Left renal pelvis (tissue), 4 donors: ENCODE measurements at places on chromosomes 12 and 14. TPM values are rescaled to one million over a fixed set of nuclear protein-coding genes. Genes with fewer than 3 reads are reported as not detected.

DNA sequence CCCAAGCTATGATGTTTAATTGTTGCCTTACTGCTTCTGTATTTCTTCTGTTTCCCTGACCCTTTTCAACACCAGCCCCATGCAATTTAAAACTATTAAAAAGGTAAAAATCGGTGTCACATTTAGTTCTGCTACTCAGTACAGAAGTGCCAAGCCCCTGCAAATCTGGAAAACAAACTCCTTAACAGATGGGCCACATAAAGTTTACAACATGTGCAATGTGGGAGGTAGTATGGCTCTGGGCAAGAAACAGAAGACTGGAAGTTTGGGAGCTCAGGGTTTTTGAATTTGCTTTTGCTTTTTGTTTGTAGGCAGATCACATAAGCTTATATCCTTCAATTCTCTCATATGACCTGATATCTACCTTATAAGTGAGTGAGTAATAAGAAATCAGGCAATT lies 404.0 kb upstream of the ATP2B1 start:
- DNase-seq = no peak

DNA sequence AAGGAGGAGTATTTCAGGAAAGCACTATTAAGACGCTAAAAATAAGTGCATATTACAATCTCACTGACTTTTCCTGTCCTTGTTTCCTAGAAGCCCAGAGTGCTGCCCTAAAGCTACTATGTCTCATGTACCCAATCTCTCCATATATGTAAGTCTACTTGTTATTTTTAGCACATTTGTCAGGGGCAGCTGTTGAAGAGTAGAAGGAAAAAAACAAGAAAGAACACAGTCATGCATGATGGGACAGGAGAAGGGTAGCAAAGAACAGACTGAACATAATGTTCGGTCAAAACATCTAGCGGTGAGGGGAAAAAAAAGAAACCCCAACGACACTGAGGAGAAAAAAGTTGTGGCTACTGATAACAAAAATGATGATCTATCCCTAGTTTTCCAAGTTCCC lies 14.3 kb downstream of the YBX3 start:
- DNase-seq = no peak

DNA sequence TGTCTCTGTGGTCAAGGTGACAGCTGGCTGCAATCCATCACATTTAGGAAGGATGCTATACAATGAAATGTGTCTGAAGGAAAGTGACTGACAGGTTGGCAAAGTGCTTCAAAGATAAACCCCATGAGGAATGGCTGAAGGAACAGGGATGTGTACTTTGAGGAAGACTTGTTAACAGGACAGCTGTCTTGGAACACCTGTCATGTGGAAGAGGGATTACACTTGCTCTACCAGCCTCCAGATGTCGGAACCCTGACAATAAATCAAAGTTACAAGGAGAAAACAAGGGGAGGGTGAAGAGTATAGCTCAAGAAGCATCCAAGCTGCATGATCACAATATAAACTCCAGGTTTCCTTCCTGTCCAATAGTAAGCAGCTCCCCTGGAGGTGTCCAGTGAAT lies 147.8 kb upstream of the TMCC3 start:
- no peak for DNase-seq

Gene HSPA2
- 24.8 TPM for polyA plus RNA-seq

GRCh38 chr12:111773801-111774551 lies 7.2 kb downstream of the ALDH2 start:
- no peak for DNase-seq

DNA sequence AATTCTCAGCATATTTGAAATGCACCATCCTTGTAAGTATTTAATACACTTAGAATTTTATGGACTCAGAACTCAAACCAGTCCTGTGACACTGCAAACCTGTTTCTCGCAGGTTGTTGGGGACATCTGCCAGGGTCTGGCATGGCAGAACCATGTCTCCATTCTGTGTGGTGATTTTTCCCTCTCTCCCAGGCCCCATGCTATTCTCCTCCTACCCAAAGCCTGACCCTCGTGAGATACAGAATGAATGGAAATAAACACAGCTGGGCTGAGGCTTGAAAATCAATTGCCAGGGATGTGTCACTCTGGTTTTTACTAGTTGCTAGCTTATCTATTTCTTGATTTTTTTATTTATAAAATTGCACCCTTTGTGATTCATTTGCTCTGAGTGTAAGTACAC lies 19.8 kb downstream of the TPH2 start:
- DNase-seq = no peak

GRCh38 chr14:92801917-92802316 lies 7.8 kb downstream of the GOLGA5 start:
- no peak for DNase-seq

DNA sequence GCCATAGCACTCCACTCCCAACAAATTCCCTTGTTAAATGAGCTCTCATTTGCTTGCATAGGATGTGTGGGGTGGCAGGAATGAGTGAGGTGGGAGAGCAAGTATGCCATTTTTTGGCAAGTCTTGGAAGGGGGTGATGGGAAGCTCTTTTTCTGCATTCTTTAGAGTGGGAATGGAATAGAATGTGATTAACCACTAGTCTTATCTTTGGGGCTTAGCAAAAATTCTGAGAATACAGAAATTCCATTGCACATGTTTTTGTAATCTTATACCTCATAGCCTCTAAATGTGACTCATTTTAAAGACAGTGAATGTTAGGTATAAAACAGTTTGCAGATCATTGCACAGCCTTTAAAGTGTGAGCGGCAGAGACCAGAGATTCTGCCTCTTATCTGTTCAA lies 28.4 kb upstream of the NEDD1 start:
- no peak for DNase-seq

Gene NEK9
- 117 TPM for polyA plus RNA-seq

DNA sequence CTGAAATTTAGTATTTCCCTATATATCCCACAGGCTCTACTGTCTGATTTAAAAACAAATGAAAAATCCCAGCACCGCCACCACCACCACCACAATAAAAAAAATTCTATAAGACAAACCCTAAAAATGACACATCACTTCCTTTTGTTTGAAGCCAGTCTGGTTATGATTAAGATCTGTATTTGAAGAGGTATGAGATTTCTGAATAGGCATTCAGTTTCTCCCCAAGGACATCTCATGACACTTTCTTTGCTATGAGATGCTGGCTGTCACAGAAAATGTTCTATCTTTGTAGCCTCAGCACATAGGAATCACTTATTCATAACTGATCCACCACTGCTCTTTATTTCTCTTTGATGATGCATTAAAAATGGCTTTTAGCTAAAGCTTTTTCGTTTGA lies 1071.0 kb downstream of the SLC6A15 start:
- DNase-seq = no peak

DNA sequence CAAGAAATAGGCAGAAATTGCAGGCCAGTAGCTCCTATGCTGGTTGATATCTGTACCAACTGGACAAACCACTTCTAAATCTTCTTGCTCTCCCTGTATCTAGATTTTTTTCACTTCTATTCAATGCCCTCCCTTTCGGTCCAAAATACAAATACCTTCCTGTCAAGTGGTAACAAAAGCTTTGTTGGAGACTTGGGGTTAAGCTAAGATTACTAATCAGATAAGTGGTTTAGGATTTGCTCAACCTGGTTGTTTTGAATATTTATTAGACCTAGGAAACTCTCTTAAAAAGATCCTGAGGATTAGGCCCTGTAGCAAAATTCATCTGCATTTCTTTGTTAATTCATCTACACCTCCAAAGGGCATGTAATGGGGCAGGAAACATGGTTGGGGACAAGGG lies 410.1 kb downstream of the NAV3 start:
- DNase-seq = no peak

GRCh38 chr14:26088275-26088674 lies 509.6 kb downstream of the NOVA1 start:
- DNase-seq = no peak

DNA sequence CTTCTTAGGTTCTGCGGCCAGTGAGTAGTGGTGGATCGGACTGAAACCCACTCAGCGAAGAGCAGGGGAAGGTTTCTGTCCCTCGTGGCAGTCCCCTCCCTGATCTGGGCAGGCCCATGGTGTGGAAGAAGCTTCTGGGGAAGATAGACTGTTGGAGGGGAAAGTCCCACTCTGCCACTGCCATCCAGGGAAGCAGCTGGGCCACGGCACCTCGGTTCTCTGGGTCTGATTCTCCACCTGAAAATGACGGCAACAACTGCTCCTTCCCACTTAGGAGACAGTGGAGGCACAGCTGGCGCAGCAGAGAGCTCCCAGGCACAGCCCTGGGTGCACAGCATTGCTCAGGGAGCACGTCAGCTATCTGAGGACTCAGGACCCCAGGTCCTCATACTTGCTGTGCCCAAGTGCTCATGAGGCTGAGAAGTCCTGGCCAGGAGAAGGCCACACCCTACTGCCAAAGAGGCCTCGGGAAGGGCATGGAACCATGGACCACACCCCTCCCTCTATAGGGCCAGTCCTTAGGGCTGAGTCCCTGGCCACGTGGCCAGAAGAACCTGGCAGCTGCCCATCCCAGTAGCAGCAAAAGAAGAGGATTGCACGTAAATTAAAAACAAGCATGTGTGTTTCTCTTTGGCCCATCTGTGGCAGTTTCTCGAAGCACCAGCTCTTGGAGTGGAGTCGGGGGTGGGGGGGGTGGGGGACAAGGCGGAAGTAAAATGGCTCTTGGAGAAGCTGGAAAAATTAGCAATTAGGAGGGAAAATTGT lies 85.3 kb upstream of the BCL11B start:
- no peak for DNase-seq

DNA sequence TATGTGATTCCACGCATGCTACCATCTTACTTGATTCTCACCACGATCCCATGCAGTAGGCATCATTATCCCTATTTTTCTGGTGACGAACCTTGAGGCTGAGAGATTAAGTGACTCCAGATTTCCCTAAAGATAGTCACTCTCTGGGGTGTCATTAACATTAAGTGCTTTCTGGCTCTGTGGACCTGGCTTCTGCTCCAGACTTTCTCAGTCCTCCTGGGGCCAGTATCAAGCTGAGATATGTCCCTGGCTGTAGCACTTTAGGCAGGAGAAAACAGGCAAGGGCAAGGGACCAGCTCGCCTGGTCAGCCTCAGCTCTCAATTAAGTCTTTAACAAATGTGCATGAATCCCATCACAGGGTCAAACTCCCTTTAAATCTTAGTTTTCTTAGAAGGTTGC lies 38.3 kb upstream of the PRB2 start:
- no peak for DNase-seq

DNA sequence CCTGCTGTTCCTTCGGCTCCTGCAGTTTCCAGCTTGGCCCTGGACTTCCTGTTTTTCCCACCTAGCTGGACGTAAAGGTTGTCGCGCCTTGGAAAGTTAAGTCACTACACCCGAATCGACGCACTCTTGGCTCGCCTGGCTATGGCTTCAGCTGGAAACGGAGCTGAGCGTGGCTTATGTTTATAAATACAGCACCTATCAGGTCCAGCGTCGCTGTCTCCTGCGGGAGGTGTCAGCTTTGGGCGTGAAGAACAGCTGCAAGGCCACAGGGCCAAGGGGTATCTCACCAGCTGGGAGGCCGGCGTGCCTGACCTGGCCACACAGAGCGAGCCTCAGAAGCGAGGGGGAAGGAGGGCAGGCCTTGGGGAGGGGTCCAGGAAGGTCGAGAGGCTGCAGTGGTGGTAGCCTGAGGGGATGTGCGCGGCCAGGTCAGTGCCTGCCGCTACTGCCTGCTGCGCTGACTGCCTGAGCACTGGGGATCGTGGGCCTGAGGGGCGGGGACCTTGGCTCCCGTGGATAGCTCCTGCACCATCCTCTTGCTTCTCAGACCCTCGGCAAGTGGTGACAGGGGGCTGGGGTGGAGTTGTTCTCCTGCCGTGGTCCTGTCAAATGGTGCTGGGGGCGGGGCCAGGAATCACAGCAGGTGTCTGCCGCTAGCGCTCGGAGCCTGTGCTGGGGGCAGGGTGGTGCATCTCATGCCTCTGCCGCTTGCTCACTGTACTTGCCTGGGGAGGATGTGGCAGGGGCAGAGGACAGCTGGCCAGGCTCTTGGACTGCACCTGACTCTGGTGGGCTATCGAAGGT lies 12.5 kb downstream of the PACS2 start:
- DNase-seq = no peak

Gene CFAP251
- polyA plus RNA-seq = 8.5 TPM

Gene WASHC4
- 69.5 TPM for polyA plus RNA-seq

DNA sequence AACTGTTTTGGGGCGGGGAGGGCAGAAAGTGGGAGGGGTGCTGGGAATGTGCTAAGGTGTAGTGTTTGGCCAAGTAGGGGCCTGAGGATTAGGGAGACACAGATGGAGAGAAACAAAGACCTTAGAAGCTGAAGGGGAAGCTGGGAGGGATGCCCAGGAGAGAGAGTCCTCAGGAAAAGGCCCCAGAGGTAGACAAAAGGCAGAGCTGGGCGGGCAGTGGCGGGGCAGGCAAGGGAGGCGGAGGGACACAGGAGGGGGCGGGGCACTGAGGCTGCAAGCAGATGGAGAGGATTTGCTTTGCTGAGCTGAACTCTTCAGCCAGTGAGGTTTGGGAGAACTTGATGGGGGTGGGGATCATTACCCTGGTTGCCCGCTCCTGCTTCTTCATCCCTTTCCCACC lies 2.8 kb downstream of the PTMS start:
- DNase-seq = no peak

GRCh38 chr12:32499048-32499447 lies 99.7 kb downstream of the FGD4 start:
- no peak for DNase-seq

- DNase-seq = no peak
These were observed 613.6 kb upstream of the USP15 start for GRCh38 chr12:61646639-61647038.

- DNase-seq = no peak
These were observed 8.6 kb downstream of the PLEKHH1 start for GRCh38 chr14:67541448-67542387.

Gene ZFC3H1
- 84.5 TPM for polyA plus RNA-seq

GRCh38 chr12:46983393-46983793 lies 96.0 kb upstream of the PCED1B start:
- peak; percentile 18 for DNase-seq

Gene KRT78
- polyA plus RNA-seq = not detected
